Stimulated activated naive CD8-positive, alpha-beta T cell treated with anti-CD3 and anti-CD28 coated beads, Interleukin-15, amount 100 ng/mL, for 72 hours (primary cell): ENCODE measurements at places on chromosomes 5 and 9.

- no peak for DNase-seq
Measured at GRCh38 chr5:10647640-10648039, 83.8 kb downstream of the ANKRD33B start.

DNA sequence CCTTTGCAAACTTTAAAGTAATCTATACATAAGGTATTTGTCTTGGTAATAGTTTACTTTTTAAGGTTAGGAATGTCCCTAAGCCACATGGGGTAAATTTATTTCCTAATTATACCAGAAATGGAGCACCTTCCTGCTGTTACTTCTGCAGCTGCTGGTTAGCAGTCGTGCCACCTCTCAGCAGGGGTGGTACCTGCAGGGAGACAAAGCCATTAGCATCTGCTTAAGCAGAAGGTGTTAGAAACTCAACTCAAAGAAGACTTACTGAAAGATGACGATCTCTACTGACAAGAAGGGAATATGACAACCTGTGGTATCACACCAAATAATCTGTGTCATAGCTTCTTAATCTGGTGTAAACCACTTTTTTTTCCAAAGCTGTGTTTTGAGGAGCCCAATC is 173.7 kb downstream of the BRINP1 start:
- no peak for DNase-seq

- no peak for DNase-seq
Measured at GRCh38 chr9:28255174-28255573, 681.9 kb upstream of the C9orf72 start.

GRCh38 chr9:20242510-20243189 is 379.6 kb downstream of the MLLT3 start:
- peak; percentile 66 for DNase-seq

DNA sequence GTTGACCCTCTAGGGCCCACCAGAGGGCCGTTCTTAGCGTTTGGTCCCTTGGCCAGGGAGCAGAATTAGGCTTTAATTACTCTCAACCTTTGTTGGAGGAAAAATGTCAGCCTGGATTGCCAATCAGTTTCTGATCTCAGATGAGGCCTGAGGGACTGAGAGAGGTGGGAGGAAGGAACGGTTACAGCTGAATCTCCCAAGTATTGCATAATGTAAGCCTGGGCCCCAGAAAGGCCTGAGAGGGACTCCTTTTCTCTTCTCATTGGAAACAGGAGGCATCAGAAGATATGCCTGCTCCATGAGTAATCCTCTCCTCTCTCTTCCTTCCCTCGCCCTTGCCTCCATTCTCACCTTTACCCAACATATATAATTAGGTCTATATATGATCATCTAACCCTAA is 105.7 kb downstream of the INSYN2B start:
- no peak for DNase-seq

GRCh38 chr5:127031147-127031862 is 947 bp upstream of the MARCHF3 start:
- peak; percentile 5 for DNase-seq

DNA sequence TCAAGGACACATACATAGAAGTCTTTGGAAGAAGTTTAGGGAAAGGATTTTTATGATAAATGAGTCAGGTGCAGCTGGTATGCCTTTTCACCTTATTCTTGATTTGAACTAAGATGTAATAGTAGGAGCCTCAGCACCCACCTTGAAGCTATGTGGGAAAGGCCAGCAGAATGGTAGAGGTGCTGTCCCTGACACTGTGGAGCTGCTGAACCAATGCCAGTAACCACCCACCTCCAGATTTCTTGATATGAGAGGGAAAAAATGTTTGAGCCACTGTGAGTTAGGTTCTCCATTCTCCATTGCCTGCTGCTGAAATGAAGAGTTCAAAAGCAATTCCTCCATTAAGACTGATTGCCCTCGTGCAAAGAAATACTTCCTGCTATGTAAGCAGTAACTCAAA is 12.2 kb upstream of the HMGCR start:
- peak; percentile 50 for DNase-seq

DNA sequence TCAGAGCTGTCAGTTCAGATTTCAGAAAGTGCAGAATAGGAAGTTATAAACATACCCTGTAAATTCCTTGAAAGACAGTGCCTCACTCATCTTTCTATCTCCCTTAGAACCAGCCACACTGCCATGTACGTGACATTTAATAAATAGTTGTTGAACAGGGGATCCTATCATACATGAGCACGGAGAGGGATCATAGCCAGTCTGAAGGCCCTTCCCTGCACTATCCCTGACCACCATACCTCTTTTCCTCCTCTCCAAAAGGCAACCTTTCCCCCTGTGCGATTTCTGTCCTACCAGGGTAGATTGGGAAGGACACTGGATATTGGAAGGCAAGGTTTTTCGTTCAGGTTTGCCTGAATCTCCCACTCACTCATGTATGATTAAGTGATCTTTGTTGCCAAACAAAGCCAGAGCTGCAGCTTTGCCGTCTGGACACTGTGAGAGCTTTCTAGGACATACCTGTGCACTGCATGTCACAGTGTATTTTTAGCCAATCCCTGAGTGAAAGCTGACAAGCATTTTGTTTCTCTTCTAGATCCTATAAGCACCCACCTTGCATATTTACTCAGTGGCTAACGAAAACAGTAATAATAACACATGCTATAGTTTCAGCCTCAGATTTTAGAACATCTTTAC is 986.5 kb upstream of the WWC1 start:
- no peak for DNase-seq

- no peak for DNase-seq
Measured at GRCh38 chr5:10627160-10627701, 63.4 kb downstream of the ANKRD33B start.

GRCh38 chr5:6772886-6773285 is 59.7 kb downstream of the TENT4A start:
- DNase-seq: no peak

- DNase-seq: no peak
Measured at GRCh38 chr9:77449240-77450084, 198.7 kb downstream of the GNA14 start.

GRCh38 chr9:129026442-129027223 is 1.5 kb downstream of the SH3GLB2 start:
- no peak for DNase-seq

DNA sequence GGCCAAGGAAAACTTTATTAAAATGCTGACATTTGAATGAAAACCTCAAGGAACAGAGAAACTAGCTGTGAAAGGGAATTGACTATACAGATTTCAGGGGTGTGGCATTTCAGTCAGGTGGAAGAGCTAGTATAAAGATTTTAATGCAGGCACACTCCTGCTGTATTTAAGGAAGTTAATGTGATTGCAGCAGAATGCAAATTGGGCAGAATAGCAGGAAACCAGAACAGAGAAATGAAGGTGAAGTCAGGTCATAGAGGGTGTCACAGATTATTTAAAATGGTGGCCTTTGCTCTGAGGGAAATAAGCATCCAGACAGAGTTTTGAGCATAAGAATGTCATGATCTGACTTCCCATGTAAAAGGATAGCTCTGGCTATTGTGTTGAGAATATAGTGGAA is 898.1 kb upstream of the WWC1 start:
- no peak for DNase-seq

DNA sequence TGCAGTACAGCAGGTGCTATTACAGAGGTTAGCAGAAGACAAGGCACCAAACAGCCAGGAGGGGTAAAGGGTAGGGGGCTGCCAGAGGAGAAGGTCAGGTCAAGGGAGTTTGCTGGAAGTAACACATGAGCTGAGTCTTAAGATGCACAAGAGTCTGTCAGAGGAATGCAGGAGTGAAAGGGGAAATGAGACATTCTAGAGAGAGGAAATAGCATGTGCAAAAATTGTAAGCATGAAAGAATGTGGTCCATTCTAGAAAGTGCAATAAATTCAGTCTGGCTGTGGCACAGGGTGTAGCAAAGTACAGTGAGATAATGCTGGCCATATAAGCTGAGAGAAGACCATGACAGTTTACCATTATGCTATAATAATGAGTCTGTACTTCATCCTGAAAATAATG is 6.6 kb downstream of the GOLGA1 start:
- no peak for DNase-seq

DNA sequence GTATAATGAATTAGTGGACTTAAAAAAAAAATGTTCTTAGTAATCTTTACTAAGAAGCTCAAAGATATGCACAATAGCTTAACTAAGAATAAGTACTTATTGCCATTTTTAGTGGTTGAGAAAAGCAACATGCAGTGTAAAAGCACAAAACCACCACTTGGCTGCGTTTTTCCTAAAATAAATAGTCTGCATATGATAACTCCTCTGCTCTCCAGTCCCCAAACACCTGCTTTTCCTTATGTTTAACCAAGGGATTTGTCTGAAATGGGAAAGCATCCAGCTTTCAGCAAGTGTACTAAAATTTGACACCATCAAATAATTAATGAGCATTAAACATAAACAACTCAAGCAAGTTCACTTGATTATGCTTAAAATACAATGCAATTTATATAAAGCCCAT is 41.4 kb downstream of the PSIP1 start:
- no peak for DNase-seq

DNA sequence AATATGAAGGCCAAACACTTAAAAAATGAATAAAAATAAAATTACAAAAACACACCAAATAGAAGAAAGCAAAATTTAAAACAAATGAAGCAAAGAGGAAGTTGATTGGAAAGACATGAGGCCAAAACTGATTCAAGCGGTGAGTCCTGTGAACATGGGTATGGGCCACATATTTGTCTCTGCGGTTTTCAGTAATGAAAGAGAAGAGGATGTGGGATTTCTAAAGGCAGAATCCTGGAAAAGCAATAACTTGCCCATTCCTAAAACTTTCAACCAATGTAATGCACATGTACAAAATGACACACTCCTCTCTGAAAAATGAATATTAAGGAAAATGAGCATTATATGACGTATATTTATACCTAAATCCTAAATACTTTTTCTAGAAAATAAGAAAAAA is 263.7 kb downstream of the SEMA5A start:
- no peak for DNase-seq

- DNase-seq: no peak
Measured at GRCh38 chr9:38651400-38652042, 31.1 kb upstream of the ANKRD18A start.
